ENCODE measurements at places on chromosomes 4 and X. TPM values are rescaled to one million over a fixed set of nuclear protein-coding genes. Genes with fewer than 3 reads are reported as not detected.

Gene GPC4
- 4.8 TPM for polyA plus RNA-seq

Gene RNF212
- polyA plus RNA-seq = 40.3 TPM

Gene CD40LG
- not detected for polyA plus RNA-seq

Gene GAGE12F
- not detected for polyA plus RNA-seq

Gene CFP
- polyA plus RNA-seq = 2.5 TPM

Gene TEC
- 0.49 TPM for polyA plus RNA-seq

Gene UNC5C
- 0.15 TPM for polyA plus RNA-seq

Gene APOOL
- polyA plus RNA-seq = 3.4 TPM

Gene ENPP6
- 0.34 TPM for polyA plus RNA-seq

Gene GPRASP2
- polyA plus RNA-seq = 4.2 TPM

Gene KLHL13
- polyA plus RNA-seq = 1.5 TPM

Gene ASMTL
- 25.9 TPM for polyA plus RNA-seq

Gene STAG2
- 7.1 TPM for polyA plus RNA-seq

Gene HSFX2
- 1.3 TPM for polyA plus RNA-seq

Gene TRIM2
- polyA plus RNA-seq = 11.9 TPM

Gene GRIA3
- 3.8 TPM for polyA plus RNA-seq

Gene STS
- polyA plus RNA-seq = 1.6 TPM

Gene ALPK1
- 5.6 TPM for polyA plus RNA-seq

Gene DOK7
- polyA plus RNA-seq = 5.8 TPM

Gene EOLA1
- 11.6 TPM for polyA plus RNA-seq

Gene C4orf36
- polyA plus RNA-seq = 0.87 TPM

Gene QDPR
- polyA plus RNA-seq = 56.8 TPM

Gene MAGEB1
- not detected for polyA plus RNA-seq

Gene YIPF7
- 0.14 TPM for polyA plus RNA-seq

Gene VCX2
- not detected for polyA plus RNA-seq

Gene ARR3
- polyA plus RNA-seq = not detected

Gene ZNF595
- 6.3 TPM for polyA plus RNA-seq

Gene FATE1
- 0.07 TPM for polyA plus RNA-seq

Gene HHIP
- polyA plus RNA-seq = 0.61 TPM

Gene CFAP47
- polyA plus RNA-seq = 0.07 TPM

Gene STPG2
- polyA plus RNA-seq = 0.11 TPM

Gene ERAS
- polyA plus RNA-seq = 0.11 TPM

Gene MGARP
- polyA plus RNA-seq = 0.49 TPM

Gene TCEAL2
- 24.2 TPM for polyA plus RNA-seq

Gene FGF16
- not detected for polyA plus RNA-seq

Gene KIAA1210
- not detected for polyA plus RNA-seq

Gene HS3ST1
- 0.52 TPM for polyA plus RNA-seq

Gene IL2
- polyA plus RNA-seq = not detected

Gene LPAR4
- polyA plus RNA-seq = 0.35 TPM

Gene HSFX4
- not detected for polyA plus RNA-seq

Gene PABPC1L2A
- not detected for polyA plus RNA-seq

Gene MYOZ2
- 0.16 TPM for polyA plus RNA-seq

Gene KLHL34
- polyA plus RNA-seq = not detected

Gene PNMA5
- not detected for polyA plus RNA-seq

Gene NLGN3
- polyA plus RNA-seq = 0.33 TPM

Measured in pancreas (tissue), 10 donors.